ENCODE measurements at places on chromosomes 6 and 20.

DNA sequence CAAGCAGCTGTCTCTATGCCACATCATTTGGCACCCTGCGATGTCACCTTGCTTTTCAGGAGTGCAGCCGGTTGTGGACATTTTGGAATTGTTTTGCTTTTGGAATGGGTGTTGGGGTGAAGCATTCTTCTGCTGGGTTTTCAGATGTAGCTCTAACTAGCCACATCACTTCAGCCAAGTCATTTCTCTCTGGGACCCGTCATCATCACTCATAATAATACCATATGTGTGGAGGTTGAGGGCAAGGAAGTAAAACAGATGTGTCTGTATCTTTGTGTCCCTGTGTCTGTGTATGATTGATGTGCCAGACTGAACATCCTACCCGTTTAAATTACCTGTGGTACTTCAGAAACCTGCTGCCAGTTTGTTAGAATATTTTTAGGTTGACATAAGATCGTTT lies 49.5 kb upstream of the TULP4 start:
- no peak for DNase-seq

DNA sequence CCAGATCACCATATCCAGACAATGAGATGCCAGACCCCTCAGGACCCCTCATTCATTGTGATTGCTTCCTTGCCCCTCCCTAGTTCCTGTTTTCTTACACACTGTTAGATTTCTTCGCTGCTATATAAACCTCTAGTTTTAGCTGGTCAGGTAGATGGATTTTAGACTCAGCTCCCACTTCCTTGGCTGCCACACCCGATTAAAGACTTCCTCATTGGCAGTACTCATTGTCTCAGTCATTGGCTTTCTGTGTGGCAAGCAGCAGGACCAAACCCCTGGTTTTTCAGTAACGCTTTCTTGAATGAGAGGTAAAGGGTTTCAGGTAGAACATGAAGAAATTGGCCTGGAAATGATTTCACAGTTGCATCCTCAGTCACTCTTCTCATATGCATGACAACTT lies 47.9 kb downstream of the QRSL1 start:
- DNase-seq: no peak

DNA sequence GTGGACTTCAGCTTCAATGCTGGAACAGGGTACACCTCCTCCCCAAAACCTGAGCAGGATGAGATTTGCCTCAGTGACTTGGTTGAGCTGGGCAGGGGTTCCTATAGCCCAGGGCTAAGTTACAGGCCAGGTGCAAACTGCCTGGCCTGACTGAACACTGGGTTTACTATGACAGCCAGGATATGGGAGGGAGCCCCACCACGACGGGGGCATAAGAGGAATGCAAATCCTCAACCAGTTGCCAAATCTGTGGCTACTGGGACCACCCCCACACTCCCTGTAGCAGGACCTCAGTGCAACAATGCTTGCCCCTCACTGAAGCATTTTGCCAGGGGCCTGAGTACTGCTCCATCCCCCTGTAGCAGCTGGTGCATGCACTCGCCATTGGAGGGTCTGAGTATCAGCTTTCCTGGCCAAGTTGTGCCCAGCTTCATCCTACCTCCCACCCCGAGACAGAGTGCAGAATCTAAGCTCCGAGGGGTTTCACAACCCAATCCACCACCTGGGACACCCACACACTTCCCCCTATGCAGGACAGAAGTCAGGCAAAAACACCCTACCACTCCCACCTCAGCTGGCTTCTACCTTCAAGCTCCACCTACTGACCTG lies 27.6 kb downstream of the TREML4 start:
- DNase-seq: no peak

DNA sequence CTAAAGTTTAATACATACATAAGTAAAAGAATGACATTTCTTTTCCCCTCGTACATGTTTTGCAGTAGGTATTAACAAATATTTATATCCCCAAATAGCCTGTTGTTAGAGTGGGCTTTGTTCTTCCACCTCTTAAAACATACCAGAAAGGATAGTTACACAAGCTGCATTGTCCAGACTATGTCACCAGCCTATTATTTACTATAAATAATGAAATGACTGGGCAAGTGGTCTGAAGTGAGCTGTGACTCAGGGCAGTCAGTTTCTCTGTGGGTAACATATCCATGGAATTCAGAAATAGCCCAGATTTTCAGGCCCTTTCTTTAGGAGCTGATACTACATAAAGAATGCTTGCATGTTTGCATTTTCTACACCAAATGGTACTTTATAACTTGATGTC lies 60.1 kb downstream of the FUT9 start:
- no peak for DNase-seq

- DNase-seq: no peak
These were observed 15.9 kb downstream of the PNPLA1 start for GRCh38 chr6:36285797-36286196.

GRCh38 chr6:13517116-13517515 lies 29.7 kb upstream of the GFOD1 start:
- DNase-seq: no peak

- no peak for DNase-seq
These were observed 405.5 kb upstream of the PLCB4 start for GRCh38 chr20:8663424-8663823.

DNA sequence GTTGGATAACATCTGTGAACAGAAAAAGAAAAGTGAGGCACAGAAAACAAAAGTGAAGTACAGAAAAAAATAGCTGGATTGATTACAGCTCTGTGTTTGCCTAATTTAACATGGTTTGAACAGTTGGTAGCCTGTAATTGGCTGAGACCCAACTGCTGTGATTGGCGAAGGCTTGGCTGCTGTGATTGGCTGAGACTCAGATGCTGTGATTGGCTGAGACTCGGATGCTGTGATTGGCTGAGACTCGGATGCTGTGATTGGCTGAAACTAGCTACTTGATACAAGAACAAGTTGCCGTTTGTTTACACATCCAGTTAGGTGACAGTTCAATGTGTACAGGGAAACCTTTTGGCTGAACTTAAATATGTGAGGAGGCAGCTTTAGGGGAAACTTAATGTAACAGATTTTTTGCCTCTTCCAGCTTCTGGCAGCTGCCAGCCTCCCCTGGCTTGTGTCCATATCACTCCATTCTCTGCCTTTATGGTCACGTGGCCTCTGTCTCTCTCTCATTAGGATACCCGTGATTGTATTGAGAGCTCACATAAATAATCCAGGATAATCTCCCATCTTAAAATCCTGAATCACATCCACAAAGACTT lies 223.4 kb upstream of the FOXA2 start:
- DNase-seq: no peak

- DNase-seq: no peak
These were observed 54.8 kb downstream of the PLG start for GRCh38 chr6:160756871-160757270.

DNA sequence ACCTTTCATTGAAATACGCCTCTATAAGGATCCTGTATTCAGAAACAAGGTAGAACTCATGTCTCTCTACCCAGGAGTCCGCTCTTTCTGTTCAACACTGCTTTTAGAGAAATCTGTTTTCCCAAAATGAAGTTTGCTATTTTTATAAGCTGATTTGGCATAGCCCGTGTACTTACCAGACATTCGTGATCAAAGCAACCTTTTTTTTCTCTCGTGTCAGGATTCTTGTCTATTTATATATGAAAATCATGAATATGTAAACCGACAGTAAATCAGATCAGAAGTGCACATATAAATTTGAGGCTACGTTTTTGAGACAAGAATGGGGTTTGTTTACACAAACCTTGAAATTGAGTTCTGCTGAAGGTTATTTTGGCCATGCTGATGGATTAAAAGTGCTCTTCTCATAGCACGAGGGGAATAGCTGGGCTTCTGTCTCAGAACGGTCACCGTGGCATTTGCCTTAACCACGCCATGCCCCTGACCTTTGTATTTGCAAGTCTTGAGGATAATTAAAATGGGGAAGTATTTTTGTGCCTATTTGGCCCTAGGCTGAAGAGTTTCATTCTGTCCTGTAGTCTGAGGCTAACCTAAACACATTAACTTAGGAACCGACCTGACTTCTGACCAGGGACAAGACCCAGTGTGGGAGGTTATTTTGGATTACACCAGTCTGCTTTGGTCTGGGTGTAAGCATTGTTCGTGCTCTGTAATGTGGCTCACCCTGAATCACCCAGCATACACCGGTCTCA lies 118.6 kb downstream of the MAP3K4 start:
- no peak for DNase-seq

GRCh38 chr20:21507400-21508229 lies 6.2 kb downstream of the NKX2-2 start:
- DNase-seq: no peak

GRCh38 chr6:118677193-118677592 lies 25.8 kb upstream of the CEP85L start:
- no peak for DNase-seq

DNA sequence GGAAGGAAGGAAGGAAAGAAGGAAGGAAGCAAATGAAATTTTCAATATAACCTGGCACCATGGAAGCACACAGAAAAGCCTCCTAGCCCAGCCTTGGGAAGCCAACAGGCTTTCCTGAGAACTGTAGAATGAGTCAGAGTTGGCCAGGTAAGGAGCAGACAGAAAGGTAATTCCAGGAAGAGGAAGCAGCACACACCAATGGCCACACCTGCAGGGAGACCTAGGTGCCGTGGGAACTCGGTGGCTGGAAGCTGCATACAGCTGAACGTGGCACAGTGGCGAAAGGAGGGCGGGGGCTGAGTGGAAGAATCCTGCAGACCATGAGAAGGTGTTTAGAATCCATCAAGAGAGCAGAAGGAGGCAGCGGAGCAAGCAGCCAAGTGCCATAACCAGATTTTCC lies 224.8 kb upstream of the RREB1 start:
- no peak for DNase-seq

GRCh38 chr20:19289451-19289850 lies 77.0 kb downstream of the SLC24A3 start:
- no peak for DNase-seq

GRCh38 chr6:21265730-21266044 lies 327.9 kb upstream of the SOX4 start:
- DNase-seq: no peak

DNA sequence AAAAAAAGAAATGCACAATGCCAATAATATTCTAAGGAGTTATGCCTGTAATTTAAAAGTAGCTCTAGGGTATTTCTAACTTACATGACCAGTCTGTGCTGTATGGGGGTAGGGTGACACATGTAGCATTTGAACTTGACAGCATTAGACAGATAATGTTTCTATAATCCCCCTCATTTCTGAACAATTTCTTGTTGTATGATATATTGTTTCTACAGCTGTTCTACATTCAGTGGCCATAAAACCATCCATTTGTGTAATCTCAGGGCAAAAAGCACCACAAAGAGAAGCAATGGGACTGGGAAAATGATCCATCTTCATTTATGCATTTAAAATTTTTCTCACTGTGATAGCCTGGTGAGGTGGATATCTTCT lies 767.8 kb downstream of the TFAP2A start:
- DNase-seq: no peak

DNA sequence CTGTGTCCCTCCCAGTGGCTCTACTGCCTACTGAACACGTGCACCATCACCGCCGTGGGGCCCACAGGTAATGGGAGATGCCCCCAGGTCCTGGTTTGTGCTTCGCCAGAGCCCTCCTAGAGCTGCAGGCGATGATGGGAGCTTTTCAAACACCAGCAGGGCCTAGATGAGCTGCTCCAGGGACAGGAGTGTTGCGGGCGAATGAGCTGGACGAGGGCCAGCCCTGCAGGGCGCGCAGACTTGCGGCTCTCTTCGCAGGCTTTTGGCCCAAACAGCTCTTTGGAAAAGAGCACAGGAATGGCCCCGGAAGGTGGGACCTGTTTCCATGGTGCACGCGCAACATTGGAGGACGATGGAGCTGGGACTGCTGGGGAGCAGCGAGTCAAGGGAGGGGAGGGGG lies 409.3 kb upstream of the SULF2 start:
- no peak for DNase-seq

GRCh38 chr6:77463861-77464494 lies 687 bp upstream of the HTR1B start:
- DNase-seq: no peak

GRCh38 chr6:168524571-168525001 lies 83.6 kb downstream of the SMOC2 start:
- DNase-seq: no peak

GRCh38 chr6:167501831-167502385 lies 177.0 kb downstream of the TTLL2 start:
- no peak for DNase-seq

DNA sequence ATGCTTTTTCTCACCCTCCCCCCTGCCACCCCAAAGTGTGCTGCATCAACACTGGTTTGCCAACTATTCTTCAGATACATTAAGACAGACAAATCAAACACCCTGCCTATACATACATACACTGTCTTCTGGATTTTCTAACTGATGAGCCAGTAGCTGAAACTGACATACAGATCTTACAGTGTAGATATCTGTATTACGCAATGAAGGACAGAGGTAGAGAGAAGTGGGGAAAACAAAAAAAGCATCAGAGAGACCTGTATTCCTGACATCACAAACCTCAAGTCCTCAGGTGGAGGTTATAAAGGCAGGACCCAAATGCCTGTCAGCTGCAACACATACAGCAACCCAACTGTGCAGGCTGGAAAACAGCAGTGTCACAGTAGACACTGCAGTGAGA lies 535.4 kb downstream of the HACE1 start:
- no peak for DNase-seq

GRCh38 chr20:10047427-10047826 lies 12.6 kb downstream of the ANKEF1 start:
- no peak for DNase-seq
